ENCODE measurements at places on chromosomes 6 and 20.

- DNase-seq: no peak
Observed at GRCh38 chr20:17505636-17506517, 25.3 kb downstream of the BFSP1 start.

DNA sequence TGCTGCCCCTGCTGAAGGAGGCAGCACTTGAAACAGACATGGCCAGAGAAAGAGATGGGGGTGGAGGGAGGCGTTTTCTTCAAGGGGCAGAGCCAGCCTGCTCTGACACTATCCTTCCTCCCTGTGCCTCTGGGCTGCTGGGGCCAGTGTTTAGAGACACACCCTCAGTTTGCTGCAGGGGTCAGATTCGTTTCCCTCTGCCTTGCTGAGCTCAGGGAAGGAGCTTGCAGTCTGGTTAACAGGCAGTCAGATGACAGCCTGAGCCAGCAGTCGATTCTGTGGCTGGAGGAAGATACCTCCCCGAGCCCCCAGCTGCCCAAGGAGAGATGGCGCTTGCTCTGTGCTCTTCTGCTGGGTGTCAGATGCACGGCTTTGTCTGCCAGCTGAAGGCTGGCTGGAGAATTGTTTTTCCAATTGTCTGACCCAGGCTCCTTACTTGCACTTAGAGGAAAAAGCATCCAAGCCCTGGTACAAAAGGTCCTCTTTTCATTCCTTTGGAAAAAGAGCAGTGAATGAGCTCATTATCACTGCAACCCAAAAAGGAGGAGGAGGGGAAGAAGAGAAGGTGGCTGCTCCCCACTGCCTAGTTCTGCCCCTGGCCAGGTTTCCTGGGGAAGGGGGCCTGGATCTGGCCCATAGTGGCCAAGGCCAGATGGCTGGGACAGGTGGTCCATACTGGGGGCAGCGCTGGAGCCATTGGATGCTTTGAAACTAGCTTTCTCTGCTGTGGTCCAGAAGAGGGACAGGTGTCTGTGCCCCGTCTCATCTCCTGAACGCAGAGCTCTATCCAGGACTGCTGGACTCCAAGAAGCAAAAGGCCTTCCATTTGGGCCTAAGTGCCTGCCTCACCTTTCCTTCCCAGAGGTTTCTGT lies 88.2 kb downstream of the TCP11 start:
- peak; percentile 21 for DNase-seq

- no peak for DNase-seq
Observed at GRCh38 chr20:56222201-56222600, 26.3 kb upstream of the MC3R start.

GRCh38 chr6:157840776-157841175 lies 17.7 kb downstream of the SNX9 start:
- peak; percentile 59 for DNase-seq

DNA sequence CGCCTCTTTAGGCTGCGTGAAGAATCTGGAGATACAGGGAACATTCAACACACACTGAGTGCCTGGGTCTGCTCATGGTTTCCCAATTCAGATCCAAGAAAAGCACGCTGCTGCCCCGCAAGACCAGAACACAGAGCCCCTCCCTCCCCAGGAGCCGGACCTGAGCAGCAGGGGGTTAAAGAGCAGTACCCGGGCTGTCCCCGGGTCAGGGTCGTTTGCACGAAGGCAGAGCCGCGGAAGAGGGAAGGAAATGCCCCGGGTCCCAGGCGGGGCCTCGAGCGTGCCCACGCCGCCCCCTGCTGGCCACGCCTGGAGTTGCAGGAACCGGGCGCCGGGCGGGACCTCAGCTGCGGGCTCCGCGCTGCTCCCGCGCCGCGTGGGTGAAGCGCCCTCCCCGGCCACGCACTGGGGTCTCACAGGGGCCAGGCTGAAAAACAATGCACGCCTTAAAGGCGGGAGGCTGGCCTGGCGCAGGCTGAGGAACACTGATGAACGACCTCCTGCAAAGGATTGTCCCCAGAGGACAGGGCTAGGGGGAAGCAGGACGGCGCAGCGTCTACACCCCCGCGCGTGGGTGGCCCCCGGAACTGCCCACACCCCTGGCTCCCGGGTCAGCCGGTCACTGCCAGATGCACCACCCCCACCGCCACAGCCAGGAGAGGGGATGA lies 48.9 kb downstream of the ANKRD60 start:
- DNase-seq: peak; percentile 67

DNA sequence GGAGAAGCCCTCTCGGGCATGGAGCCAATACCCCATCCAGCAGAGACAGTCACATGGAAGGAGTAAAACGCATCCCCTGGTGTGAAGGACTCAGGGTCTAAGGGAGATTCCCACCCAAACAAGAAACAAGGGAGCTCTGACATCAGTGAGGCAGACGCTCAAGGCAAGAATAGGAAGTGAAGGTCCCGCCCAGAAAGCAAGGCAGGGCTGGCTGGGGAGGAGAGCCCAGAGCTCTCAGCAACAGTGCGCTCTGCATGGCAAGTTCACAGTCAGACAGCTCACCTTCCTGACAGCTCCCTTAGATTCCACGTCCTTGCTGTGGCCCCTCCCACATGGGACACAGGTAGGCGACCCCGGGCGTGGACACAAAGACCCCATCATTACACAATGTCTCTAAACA lies 85.6 kb downstream of the TTLL2 start:
- no peak for DNase-seq

DNA sequence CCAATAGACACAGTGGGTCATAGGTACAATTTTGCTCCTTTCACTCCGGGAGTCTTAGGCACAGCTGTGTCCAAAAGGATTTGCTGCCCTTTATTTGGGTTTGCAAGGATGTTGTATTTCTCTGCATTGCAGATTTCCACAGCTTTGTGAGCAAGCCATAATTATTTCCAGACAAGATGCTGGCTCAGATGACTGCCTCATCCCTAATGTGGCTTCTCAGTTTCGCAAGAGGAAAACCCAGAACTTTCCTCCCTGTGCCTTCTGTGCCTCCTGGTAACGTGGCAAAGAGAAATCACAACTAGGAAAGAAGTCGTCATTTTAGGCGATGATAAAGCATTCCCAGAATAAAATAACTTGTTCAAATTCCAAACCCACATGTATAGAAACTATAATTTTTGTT lies 33.7 kb downstream of the FAM50B start:
- DNase-seq: no peak

DNA sequence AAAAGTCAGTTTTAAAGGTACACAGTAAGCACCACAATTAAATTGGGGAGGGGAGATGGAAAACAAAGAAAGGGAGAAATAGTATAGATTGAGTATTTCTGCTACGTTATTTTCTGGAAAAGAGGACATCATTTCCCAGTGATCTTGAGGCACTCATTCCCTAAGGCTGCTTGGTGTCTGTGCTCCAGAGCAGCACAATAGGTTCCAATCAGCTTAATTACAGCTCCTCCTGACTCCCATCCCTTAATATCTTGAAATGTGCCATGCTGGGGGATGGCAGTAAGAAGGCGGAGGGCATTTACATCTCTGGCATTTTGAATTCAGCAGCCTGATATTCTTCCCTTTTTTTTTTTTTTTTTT lies 39.5 kb upstream of the BEND3 start:
- DNase-seq: no peak

GRCh38 chr6:25172819-25173218 lies 106.4 kb upstream of the CARMIL1 start:
- DNase-seq: no peak

GRCh38 chr6:31450751-31451150 lies 47.2 kb upstream of the MICB start:
- no peak for DNase-seq

DNA sequence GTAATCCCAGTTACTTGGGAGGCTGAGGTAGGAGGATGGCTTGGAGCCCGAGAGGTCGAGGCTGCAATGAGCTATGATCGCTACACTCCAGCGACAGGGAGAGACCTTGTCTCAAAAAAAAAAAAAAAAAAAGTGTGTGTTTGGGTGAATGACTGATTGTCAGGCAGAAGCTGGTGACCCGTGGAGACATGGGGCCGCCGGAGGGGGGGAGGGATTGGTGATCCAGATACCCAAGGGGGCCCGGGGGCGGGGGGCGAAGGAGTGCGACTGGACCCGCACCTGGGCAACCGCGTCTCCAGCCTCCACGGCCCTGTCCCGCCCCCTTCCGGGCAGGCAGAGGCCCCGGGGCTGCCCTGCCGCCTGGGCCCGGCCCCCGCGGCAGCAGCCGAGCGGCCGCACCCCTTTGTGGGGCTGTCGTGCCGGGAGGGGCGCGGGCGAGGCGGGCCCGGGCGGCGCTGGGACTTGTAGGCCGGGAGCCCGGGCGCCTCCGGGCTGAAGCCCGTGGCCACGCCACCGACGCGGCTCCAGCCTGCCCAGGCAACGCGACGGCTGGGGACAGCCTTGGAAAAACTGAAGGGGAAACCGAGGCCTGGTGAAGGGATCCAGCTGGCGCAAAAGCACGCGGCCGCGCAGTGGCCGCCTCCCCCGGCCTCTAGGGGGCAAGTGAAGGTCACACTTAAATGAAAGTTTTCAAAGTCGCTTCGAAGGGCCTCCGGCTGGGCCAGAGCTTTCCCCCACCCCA lies 2.1 kb upstream of the RBM38 start:
- peak; percentile 78 for DNase-seq

DNA sequence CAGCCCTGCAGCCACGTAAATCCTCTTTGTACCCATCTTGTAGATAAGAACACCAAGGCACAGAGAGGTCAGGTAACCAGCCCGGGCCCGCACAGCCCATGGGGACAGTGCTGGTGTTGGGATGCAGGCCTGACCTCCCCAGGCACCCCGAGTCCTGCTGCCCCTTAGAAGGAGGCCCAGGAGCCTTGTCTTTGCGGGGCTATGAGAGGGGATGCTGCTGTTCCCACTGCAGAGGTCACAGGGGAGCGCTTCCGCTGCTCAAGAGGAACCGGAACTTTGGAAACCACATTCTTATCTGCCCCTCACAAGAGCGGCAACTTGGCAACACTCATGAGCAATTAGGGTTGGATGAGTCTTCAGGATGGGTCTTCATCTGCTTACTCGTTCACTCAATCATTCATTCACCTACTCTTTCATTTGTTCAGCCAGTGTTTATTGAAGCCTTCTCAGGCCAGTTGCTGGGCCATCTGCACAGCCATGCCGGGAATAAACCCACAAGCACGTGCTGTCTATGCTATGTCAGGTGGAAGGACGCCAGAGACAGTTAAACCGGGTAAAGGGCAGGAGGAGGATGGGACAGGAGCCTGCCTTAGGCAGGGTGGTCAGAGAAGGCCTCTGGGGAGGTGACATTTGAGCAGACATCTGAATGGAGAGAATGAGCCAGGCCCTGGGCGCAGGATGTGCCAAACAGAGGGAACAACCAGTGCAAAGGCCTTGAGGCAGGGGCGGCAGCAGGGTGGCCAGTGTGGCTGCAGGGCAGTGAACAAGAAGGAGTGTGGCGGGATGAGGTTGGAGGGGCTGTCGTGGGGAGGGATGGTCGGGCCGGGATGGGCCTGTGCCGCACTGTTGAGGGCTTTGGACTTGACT lies 60.8 kb downstream of the RBM38 start:
- DNase-seq: no peak

- peak; percentile 57 for DNase-seq
Observed at GRCh38 chr20:49276961-49277785, 684 bp downstream of the ZNFX1 start.

- no peak for DNase-seq
Observed at GRCh38 chr6:153117986-153118879, 12.8 kb downstream of the RGS17 start.

DNA sequence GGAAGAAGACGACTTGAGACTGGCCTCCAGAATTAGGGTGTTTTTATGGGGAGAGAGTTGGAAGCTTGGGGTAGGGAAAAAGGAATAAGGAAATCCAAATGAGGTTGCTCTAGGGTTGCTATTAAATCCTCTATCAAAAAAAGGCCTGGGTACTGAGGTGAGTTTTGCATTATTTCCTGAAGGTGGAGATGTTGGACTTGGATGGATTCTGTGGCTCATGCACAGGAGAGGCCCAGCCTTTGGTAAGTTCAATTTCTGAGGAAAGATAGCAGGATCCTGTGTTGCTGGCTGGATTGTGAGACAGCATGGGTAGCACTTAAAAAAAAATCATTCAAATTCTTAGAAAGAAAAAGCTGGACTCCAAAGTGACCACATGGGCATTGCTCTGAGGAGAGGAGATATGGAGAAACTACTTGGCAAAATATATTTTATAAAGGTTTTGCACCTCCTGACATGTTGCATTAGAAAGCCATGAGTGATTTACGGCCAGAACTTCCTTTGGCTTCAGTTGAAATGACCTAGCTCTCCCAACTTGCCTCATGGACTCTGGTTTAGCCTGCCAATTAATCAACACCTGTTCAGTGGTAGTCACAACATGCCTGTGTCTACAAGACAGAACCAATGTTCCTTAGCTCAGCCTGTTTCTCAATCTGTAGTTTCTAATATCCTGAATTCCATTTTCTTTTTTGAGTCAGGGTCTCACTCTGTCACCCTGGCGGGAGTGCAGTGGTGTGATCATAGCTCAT lies 152.1 kb upstream of the RALGAPA2 start:
- DNase-seq: peak; percentile 68

DNA sequence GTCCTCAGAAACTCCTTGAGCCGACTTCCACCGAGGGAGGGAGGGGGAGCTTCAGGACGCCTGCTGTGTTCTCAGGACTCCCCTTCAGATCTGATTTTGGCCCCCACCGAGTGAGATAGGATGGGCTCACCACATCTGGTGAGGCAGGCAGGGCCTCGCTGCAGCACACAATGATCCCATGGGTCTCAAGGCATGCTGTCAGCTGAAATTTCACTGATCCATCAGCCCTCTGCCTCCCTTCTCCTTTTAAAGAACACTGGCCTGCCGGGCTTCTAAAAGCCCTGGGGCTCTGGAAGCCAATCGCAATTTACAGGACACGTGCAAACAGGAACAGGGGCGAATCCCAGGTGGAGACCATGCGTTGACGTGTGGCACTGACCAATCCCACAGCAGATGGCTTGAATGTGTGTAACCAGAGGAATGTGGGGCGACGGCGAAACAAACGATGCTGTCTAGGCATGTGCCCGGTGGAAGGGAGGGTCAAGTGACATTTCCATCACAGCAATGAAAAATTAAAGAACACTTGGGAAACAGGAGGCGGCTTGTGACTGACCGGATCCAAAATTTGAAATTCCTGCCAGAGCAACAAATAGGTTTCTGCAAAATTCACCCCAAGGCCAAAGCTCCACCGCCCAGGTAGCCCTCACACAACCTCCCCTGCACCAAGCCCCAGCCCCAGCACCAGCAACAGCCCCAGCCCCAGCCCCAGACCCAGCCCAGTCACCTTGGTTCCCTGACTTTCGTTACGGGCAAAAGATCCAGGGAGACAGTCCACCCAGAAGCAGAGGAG lies 167.1 kb upstream of the ZNF337 start:
- no peak for DNase-seq

GRCh38 chr6:106381223-106381622 lies 20.7 kb downstream of the CRYBG1 start:
- no peak for DNase-seq

DNA sequence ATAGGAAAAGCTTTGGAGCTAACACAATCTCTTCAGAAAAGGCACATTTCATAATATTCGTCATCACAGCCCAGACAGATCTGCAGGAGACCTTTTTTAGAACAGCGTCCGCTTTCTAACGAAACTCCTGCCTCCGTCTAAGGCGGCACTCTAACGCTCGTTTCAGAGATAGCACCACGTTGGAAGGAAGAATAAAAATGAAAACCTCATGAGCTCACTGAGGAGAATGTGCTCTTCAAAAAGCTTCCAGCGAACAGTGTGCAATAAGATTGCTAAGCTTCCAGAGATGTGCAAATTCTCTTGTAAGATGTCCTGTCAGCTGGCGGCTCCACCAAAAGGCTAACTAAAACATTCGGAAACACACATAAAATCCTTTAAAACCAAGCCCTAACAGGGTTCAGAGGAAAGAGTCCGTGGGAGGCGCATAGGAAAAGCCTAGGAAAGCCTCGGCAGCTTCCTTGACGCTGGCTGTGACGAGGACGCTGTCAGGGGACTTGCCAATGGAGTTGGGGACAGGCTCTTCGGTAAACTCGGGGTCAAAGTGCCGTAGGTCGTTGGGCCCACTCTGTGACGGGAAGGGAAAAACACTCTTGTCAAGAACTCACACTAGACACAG lies 117.6 kb upstream of the SLC2A12 start:
- no peak for DNase-seq

Measured in lung (tissue), 17 donors.